Left renal cortex interstitium (tissue), 4 donors: ENCODE measurements at places on chromosomes 5 and 9. TPM values are rescaled to one million over a fixed set of nuclear protein-coding genes. Genes with fewer than 3 reads are reported as not detected.

GRCh38 chr5:6755519-6755918 lies 42.3 kb downstream of the TENT4A start:
- DNase-seq: no peak

The PPP3R2 gene
- 0.04 TPM for polyA plus RNA-seq

The CEL gene
- polyA plus RNA-seq: 3.5 TPM

DNA sequence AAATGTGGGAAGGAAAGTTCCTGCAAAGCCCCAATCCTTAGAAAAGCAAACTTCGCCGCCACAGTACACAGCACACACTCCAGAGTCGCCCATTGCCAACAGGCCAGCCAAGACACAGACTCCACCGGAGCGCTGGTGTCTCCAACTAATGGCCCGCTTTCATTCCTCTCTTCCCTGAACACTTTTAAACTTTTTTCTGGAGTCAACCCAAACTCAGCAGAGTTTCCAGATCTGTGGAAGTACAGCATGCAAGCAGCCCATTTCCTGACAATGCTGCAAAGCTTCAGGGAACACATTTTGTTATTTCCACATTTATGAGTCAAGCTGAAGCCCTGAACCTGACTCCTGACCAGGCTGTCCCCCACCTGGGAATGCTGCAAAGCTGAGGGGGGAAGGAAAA lies 351.9 kb downstream of the NFIB start:
- no peak for DNase-seq

The ARID3C gene
- polyA plus RNA-seq: 0.16 TPM

DNA sequence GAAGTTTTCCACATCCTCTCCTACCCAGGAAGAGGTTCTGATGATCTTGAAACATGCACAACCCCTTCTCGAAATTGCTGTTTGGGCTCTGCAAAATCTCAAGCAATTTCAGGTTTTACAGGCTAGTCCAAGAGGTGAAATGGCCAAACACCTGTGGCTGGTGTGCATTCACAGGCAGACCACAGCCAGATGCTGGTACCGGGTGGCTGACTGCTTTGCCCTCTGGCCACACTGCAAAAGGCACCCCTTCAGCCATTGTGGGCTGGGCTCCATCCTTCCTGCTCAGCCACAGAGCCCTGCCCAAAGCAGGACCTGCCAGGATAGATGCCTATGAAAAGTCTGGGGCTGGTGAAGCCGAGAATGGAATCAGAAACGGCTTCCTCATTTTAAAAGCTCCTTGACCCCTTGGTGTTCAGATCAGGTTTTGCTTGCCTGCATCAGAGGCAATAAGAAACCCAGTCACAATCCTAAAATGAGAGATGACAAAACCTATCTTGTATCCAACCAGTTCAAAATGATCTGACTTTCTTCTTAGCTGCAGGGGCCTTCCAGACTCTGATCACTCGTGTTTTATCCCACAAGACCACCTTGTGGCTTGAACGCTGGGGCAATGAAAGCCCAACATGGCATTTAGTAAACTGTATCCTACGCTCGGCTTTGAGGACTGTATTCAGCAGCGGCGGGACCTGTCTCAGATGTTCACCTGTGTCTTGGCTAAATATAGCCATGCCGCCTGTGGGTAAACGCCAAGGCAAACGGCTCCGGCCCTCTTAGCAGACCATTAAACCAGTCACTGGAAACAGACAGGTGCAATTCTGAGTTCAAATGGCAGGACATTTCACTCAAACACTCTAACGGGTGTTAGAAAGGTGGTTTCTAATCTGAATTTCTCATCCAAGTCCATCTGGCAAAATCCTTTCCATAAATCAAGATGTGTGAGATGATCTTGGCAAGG lies 49.6 kb downstream of the EPB41L4B start:
- DNase-seq: no peak

DNA sequence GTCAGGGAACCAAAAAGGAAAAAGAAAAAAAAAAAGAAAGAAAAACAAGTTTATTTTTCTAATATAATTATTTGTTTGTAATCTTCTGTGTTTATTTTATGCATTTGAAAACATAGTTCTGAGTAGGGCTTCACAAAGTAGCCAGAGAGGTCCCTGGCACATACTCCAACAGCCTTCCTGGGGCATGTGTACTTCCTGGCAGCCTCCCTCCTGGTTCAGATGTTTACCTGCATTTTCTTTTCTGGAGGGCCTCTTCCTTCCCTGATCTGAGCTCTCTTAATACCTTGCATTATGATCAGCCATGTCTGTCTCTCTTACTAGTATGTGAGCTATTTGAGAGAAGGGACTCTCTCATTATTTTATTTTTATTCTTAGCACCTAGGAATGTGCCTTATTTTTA lies 361.8 kb downstream of the KDM4C start:
- no peak for DNase-seq

- DNase-seq: no peak
Observed at GRCh38 chr5:31114817-31115216, 78.7 kb upstream of the CDH6 start.
